Activated T-cell treated with anti-CD3 and anti-CD28 coated beads for 1 hour (primary cell): ENCODE measurements at places on chromosomes 2 and 18.

GRCh38 chr2:69083235-69083748 lies 70.3 kb downstream of the ANTXR1 start:
- DNase-seq = no peak

GRCh38 chr2:114049280-114049679 lies 159.4 kb downstream of the ACTR3 start:
- DNase-seq = no peak

GRCh38 chr2:55103046-55103445 lies 52.8 kb upstream of the RTN4 start:
- DNase-seq = no peak

DNA sequence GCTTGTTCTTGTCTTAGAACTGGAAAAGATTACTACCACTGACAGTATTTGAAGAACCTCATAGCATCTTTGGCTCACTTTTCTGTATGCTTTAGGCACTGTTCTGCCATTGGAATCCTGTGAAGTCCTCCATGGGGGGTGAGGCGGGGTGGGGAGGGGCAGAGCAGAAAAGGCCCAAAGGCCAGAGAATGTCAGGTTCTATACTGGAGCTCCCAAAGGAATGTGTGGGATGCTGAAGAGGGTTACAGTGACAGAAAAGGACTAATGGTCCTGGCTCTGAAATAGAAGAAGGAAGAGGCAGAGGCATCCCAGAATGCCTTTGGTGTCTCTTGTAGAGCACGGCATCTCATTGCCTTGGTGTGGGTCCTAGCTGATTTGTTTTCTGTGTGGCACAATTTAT lies 141.9 kb downstream of the HAUS1 start:
- DNase-seq = no peak

- no peak for DNase-seq
Observed at GRCh38 chr2:15941871-15942710, 1.7 kb downstream of the MYCN start.

- no peak for DNase-seq
Observed at GRCh38 chr2:216490061-216490460, 8.6 kb upstream of the RPL37A start.
